ENCODE measurements at places on chromosomes 3 and 15. TPM values are rescaled to one million over a fixed set of nuclear protein-coding genes. Genes with fewer than 3 reads are reported as not detected.

The DLL4 gene
- 5.0 TPM for total RNA-seq

The ITPKA gene
- not detected for total RNA-seq

The IL5RA gene
- total RNA-seq = under 0.01 TPM

The GOLGA6L7 gene
- not detected for total RNA-seq

The AQR gene
- total RNA-seq = 24.2 TPM

The CA12 gene
- 2.2 TPM for total RNA-seq

The P4HTM gene
- 41.3 TPM for total RNA-seq

The SKOR1 gene
- not detected for total RNA-seq

The ITPR1 gene
- total RNA-seq = 111 TPM

DNA sequence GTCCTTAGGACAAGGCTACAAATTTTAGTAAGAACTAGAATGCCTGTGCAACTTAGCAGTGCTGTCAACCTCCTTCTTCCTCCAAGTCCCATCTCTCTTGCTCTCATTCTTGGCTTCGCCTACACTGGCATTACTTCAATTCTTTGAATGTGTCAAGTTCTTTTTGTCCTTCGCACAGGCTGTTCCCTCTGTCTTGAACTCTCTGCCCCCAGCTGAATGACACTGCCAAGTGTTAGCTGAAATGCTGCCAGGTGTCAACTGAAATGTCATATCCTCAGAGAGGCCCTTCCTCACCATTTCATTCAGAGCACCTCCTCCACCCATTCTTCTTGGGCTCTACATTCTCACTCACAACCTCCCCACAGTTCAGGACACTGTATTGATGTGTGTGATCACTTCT is 48.8 kb upstream of the PSMD6 start:
- DNase-seq = no peak
- H3K4me3 ChIP-seq = no peak overlapping the region
- H3K36me3 ChIP-seq = no peaks in the 10 kb centered on the region
- H3K27me3 ChIP-seq = no peaks in the 10 kb centered on the region
- H3K27ac ChIP-seq = no peak overlapping the region

DNA sequence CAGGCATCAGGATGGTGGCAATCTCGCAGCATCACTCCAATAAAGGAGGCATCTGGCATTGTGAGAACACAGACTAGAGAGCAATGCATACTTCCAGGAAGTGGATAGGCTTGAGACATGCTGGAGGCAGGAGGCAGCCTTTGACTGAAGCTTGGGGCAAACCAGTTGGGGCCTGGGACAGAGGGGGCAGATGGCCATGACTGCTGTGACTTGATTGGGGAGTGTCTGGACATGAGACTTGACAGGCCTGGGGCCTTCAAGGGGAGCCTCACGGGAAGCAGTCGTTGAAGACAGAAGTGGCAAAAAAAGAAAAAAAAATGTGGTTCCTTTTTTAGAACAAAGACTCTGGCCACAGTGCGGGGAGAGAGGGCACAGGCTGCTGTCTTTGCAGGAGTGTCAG is 44.7 kb upstream of the CHRNA7 start:
- no peak overlapping the region for H3K27ac ChIP-seq
- H3K4me3 ChIP-seq = no peak overlapping the region
- no peaks in the 10 kb centered on the region for H3K27me3 ChIP-seq
- no peaks in the 10 kb centered on the region for H3K4me1 ChIP-seq
- no peaks in the 10 kb centered on the region for H3K36me3 ChIP-seq
- no peak for DNase-seq

DNA sequence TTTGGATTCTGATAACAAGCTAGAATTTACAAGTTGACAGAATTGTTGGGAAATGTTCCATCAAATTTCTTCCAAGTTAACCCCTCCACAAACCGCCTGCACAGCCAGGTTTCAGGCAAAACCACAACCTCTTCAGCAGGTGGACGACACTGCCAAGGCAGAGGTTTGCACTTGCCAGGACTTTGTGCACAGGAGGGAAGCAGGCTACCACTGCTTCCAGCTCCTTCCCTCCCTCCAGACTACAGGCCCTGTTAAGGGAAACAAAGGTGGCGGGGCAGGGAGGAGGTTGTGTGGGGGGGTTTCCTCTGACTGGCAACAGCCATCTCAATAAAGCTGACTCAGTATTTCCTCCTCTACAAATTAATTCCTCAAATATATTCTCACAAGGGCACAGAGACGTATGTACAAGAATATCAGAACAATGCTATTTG is 42.2 kb downstream of the TBC1D2B start:
- H3K27me3 ChIP-seq = no peaks in the 10 kb centered on the region
- peaks cover 34% of the 10 kb centered on the region for H3K4me1 ChIP-seq
- H3K4me3 ChIP-seq = no peak overlapping the region
- DNase-seq = no peak
- H3K27ac ChIP-seq = peak overlapping the region; percentile 75

- DNase-seq = no peak
- no peaks in the 10 kb centered on the region for H3K36me3 ChIP-seq
- H3K27me3 ChIP-seq = no peaks in the 10 kb centered on the region
- no peaks in the 10 kb centered on the region for H3K4me1 ChIP-seq
These were observed 54.5 kb upstream of the ARL14 start for GRCh38 chr3:160622263-160623045.

DNA sequence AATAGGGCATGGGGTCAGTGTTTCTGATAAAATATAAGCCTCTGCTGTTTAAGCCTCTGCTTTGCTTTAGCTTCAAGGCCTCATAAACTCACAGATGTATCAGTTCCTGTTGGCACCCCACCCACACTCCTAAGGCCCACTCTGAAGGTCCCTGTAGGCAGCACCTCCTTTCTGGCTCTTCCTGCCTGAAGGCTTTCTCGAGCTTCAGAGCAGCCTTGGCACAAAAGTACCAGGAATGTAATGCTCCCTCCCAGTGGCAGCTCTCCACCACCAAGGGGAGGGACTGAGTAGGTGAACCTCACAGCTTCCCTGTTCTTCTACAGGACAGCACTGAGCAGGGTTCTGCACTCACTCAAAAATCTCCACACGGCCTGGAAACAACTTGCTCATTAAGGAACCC is 102.2 kb downstream of the ABHD5 start:
- no peaks in the 10 kb centered on the region for H3K27me3 ChIP-seq
- H3K36me3 ChIP-seq = no peaks in the 10 kb centered on the region
- H3K27ac ChIP-seq = no peak overlapping the region
- H3K4me3 ChIP-seq = no peak overlapping the region
- no peaks in the 10 kb centered on the region for H3K4me1 ChIP-seq

DNA sequence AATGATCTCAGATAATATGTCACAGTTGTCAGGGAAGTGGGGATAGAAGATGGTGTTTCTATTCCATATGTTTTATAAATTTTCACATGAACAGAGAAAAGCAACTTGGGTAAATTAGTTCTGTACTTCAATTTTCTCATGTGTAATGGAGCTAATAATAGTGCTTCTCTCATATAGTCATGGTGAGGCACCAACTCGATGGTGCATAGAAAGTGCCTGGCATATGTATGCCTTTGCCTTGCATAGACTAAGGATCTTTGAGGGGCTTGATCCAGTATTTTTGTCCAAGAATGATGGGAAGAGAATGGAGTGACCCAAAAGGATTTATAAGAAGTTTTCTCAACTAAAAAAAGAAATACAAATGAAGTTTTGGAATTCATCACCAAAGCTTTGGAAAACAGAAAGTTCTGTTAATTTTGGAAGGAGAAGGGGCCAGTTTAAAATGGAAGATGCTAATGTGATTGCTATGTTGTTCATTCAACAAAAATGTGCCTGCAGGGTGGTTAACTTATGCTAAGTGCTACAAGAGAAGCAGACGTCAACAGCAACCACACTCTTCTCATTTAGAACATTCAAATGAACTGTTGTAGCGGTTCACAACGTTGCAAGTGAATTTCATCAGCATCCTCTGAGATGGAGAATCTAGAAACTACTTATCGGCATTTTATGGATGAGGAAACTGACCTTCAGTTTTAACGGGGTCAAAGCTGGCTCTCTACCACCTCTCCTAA is 86.1 kb downstream of the RTP4 start:
- no peak overlapping the region for H3K4me3 ChIP-seq
- no peak overlapping the region for H3K27ac ChIP-seq
- no peaks in the 10 kb centered on the region for H3K27me3 ChIP-seq
- no peak for DNase-seq
- H3K36me3 ChIP-seq = no peaks in the 10 kb centered on the region

GRCh38 chr15:91860498-91860897 is 7.0 kb downstream of the SLCO3A1 start:
- no peak overlapping the region for H3K27ac ChIP-seq
- no peaks in the 10 kb centered on the region for H3K27me3 ChIP-seq
- DNase-seq = no peak
- no peak overlapping the region for H3K4me3 ChIP-seq
- H3K4me1 ChIP-seq = no peaks in the 10 kb centered on the region

DNA sequence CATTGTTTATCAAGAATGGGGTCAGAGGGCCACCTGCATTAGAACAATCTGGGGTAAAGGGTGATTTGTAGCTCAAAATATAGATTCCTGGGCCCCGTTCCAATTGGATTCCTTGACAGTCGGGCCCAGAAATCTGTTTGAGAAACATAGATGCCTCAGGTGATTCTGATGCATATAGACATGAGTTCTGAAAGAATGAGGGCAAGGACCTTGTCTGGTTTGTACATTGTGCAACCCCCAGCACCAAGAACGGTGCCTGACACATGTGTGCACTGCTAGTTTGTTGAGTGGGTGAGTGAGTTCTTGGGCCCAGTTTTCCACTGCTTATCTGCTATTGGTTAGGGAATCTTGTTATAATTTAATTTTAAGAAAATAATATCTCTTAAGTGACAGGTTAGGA is 16.6 kb downstream of the CRYBG3 start:
- H3K36me3 ChIP-seq = no peaks in the 10 kb centered on the region
- no peak for DNase-seq
- no peaks in the 10 kb centered on the region for H3K27me3 ChIP-seq
- H3K4me1 ChIP-seq = no peaks in the 10 kb centered on the region
- H3K4me3 ChIP-seq = no peak overlapping the region

DNA sequence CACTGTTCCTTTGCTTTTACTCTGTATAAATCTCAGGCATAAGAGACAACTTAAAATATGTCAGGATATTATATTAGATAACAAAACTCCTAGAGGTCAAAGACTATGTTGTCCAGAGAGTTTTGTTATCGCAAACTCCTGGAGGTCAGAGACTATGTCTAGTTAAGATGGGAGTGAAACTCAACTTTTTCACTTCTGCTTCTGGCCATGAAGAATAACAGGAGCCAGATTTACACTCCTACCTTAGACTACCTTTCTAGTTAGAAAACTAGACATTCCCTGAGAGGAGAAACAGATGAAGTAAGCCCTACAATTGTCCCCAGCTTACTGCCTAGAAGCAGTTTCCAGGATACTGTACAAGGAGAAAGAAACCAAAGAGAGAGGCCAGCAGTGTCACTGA is 255.4 kb upstream of the UBE2E1 start:
- no peak overlapping the region for H3K27ac ChIP-seq
- H3K36me3 ChIP-seq = no peaks in the 10 kb centered on the region
- H3K4me1 ChIP-seq = no peaks in the 10 kb centered on the region
- DNase-seq = no peak

- H3K4me1 ChIP-seq = no peaks in the 10 kb centered on the region
- H3K4me3 ChIP-seq = no peak overlapping the region
- no peak for DNase-seq
- no peaks in the 10 kb centered on the region for H3K27me3 ChIP-seq
- no peaks in the 10 kb centered on the region for H3K36me3 ChIP-seq
- no peak overlapping the region for H3K27ac ChIP-seq
These were observed 51.7 kb downstream of the SH3GL3 start for GRCh38 chr15:83498801-83499200.

- H3K27ac ChIP-seq = no peak overlapping the region
- H3K4me3 ChIP-seq = no peak overlapping the region
- no peak for DNase-seq
- H3K4me1 ChIP-seq = no peaks in the 10 kb centered on the region
These were observed 48.2 kb upstream of the SLC9A9 start for GRCh38 chr3:143896486-143896885.

DNA sequence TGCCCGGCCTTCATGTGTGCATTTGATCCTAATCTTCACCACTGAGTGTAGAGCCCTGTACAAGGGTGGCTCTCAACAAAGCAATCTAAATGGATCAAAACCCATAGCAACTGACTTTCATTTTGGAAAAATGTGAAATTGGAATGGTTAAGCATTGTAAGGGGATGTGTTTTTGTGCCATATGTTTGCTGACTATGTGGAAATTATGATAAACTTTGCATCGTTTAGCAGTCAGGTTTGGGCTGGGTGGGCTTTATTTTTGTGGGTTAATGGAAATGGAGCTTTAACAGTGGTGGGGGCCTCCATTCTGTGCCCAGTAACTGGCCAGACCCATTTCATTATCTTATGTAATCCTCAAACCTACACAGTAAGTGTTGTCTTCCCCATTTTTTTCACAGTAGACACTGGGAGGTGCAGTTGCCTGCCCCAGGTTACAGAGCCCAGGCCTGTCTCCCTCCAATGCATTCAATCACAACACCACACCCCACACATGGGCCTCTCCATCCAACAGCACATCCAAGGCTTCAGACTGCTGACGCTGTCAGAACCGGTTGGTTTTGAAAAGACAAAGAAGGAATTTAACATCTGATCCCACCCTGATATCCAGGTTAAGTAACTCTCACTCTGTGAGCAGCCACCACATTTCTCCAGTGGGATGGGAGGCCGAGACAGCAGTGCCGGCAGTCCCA is 136.3 kb upstream of the ABHD17C start:
- no peaks in the 10 kb centered on the region for H3K4me1 ChIP-seq
- no peaks in the 10 kb centered on the region for H3K36me3 ChIP-seq
- DNase-seq = no peak
- H3K4me3 ChIP-seq = no peak overlapping the region

DNA sequence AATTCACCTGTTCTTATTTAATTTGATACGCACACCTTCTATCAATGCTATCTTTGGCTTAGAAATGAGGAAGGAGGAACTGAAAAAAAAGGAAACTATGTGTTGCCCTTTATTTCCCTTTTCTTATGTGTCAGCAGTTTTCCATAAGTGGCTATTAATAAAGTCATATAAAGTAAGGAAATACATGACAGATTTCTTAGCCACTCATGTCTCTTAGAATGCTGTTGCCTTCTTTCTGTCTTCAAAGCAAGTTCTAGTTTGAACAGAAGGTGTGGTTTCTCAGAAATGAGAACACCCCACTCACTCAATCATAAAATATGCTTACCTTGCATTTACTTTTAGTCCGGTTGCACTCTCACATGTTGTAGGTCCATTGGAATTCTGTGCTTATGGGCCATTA is 640.5 kb upstream of the GRM7 start:
- H3K27ac ChIP-seq = no peak overlapping the region
- no peaks in the 10 kb centered on the region for H3K36me3 ChIP-seq
- no peaks in the 10 kb centered on the region for H3K4me1 ChIP-seq

GRCh38 chr3:57688291-57688690 is 4.6 kb downstream of the DENND6A start:
- peak overlapping the region; percentile 12 for H3K27ac ChIP-seq
- H3K4me3 ChIP-seq = no peak overlapping the region
- no peaks in the 10 kb centered on the region for H3K27me3 ChIP-seq
- no peak for DNase-seq

GRCh38 chr15:40930430-40931299 is 1.5 kb downstream of the DLL4 start:
- no peaks in the 10 kb centered on the region for H3K36me3 ChIP-seq
- no peak for DNase-seq
- peak overlapping the region; percentile 34 for H3K27ac ChIP-seq
- peaks cover 78% of the 10 kb centered on the region for H3K27me3 ChIP-seq
- peak overlapping the region; percentile 51 for H3K4me3 ChIP-seq
- peaks cover 55% of the 10 kb centered on the region for H3K4me1 ChIP-seq

GRCh38 chr15:40823572-40824343 is 4.8 kb downstream of the PPP1R14D start:
- no peak for DNase-seq
- no peaks in the 10 kb centered on the region for H3K4me1 ChIP-seq
- no peaks in the 10 kb centered on the region for H3K27me3 ChIP-seq
- H3K36me3 ChIP-seq = no peaks in the 10 kb centered on the region
- H3K4me3 ChIP-seq = no peak overlapping the region

- DNase-seq = no peak
- H3K27me3 ChIP-seq = no peaks in the 10 kb centered on the region
- H3K27ac ChIP-seq = no peak overlapping the region
- no peaks in the 10 kb centered on the region for H3K36me3 ChIP-seq
- peaks cover 16% of the 10 kb centered on the region for H3K4me1 ChIP-seq
These were observed 213.9 kb downstream of the MTHFS start for GRCh38 chr15:79682851-79683288.
